Stimulated activated CD8-positive, alpha-beta memory T cell treated with anti-CD3 and anti-CD28 coated beads, Interleukin-2, amount 100 ng/mL, for 1 hour (primary cell): ENCODE measurements at places on chromosomes 5 and 9.

GRCh38 chr9:10339152-10339551 lies 273.6 kb downstream of the PTPRD start:
- DNase-seq, result no peak

DNA sequence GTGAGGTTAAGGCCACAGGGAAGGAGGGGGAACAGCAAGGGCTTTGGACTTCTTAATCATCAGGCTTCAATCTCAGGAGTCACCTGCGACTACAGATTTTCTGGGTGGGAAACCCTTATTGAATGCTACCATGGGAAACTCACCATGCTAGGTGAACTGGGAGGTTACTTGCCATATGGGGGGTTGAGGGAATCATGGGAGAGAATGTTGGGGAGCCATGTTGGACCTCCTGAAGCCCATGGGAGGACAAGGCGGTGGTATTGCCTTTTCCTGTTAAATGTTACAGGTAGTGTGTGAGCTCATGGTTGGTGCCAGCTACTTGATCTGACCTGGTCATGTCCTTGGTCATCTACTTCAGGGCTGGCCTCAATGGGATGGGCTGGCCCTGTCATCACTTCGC lies 31.4 kb downstream of the NEUROG1 start:
- no peak for DNase-seq

DNA sequence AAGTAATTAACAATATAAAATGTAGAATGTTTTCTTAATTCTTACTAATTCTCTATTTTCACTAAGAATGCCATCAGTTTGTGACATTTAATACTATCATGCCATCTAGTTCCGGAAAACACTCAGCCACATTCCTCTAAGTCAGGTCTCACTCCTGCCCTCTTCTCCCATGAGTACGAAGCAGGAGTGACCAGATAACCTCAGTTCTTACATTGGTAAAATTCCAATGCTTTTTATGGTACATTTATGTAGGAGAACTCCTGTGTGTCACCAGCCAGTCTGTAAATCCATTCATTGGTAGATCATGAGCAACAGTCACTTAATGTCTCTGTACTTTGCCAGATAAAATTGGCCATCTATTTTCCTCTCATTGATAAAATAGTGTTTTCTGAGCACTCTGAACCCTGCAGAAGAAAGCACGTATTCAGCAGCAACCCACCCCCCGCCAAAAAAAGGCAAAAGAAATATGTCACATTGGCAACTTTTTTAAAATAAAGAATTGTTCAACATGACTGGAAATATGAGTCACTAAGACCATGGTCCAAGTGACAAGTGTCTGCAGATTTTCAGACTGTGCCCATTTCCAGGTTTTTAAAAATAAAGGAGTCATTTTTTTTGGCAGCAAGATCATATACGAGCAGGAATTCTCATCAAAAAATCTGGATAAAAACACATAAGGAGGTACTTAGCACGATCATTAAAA lies 11.8 kb downstream of the GLIS3 start:
- DNase-seq, result no peak

GRCh38 chr9:12748016-12748415 lies 26.8 kb upstream of the LURAP1L start:
- no peak for DNase-seq

GRCh38 chr9:85553475-85553874 lies 188.3 kb downstream of the AGTPBP1 start:
- no peak for DNase-seq
